ENCODE measurements at places on chromosomes 13 and 19.

- no peak for DNase-seq
These were observed 68.8 kb downstream of the COL4A1 start for GRCh38 chr13:110237875-110238817.

DNA sequence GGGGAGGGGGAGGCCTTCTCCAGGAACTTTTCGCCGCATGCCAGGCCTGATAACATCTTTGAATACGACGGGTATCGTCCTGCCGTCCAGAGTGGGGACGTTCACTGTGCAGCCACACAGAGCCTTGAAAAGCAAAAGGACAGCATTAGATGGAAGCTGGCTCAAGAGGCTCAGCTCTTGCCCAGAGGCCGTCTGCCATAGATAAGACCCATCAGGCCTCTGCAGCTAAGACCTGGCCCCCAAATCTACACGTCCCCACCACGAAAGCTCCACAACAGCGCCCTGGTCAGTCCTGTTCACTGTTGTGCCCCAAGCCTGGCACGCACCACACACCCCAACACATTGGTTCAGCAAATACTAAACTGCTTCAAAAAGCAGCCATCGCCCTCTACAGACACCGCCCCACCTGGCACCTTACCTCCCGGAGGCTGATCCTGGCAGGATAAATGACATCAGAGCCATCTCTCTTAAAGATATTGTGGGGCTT lies 2.1 kb downstream of the DNAJB1 start:
- no peak for DNase-seq

GRCh38 chr19:54420383-54421168 lies 5.3 kb downstream of the TTYH1 start:
- DNase-seq, result peak; percentile 56

DNA sequence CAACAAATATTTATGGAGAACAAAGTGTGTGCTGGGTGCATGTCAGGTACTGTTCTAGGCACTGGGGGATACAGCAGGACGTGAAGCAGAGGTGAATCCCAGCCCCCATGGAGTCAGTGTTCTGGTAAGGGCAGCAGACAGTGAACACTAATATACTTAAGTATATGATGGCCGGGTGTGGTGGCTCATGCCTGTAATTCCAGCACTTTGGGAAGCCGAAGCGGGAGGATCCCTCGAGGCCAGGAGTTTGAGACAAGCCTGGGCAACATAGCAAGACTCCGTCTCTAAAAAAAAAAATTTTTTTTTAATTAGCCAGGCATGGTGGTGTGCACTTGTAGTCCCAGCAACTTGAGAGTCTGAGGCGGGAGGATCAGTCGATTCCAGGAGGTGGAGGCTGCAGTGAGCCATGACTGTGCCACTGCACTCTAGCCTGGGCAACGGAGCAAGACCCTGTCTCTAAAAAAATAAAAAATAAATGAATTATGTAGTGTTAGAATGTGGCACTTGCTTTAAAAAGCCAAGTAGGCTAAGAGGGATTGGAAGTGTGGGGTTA lies 22.6 kb downstream of the CHST8 start:
- no peak for DNase-seq

DNA sequence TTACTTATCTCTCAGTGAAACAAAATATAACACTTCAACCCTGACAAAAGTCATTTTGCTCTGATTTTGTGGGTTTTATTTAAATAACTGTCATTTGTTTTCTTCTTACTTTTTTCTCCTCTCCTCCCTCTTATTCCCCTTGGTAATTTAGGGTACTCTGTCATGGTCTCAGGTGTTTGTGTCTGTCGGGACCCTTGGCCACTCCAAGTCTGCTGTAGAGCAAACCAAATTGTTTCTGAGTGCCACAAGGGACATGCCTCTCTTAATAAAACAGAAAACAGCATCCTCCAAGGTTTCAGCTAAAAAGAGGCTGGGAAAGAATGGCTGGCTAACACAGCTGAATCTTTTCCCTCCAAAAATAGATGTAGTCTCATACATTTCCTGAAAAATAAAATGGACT lies 573.1 kb upstream of the KLF12 start:
- DNase-seq, result no peak

All from right kidney (tissue), 9 donors.